NCI-H1092 (cell line): ENCODE measurements at places on chromosomes 7 and 10.

GRCh38 chr10:9230625-9231024 is 1176.1 kb downstream of the GATA3 start:
- no peak for DNase-seq

GRCh38 chr10:63431962-63432797 is 33.6 kb downstream of the JMJD1C start:
- no peak for DNase-seq

GRCh38 chr10:119469846-119470245 is 72.7 kb downstream of the RGS10 start:
- no peak for DNase-seq

GRCh38 chr7:152513861-152514770 is 78.3 kb upstream of the KMT2C start:
- DNase-seq, result no peak

GRCh38 chr10:36313142-36313541 is 671.0 kb upstream of the FZD8 start:
- DNase-seq, result no peak

DNA sequence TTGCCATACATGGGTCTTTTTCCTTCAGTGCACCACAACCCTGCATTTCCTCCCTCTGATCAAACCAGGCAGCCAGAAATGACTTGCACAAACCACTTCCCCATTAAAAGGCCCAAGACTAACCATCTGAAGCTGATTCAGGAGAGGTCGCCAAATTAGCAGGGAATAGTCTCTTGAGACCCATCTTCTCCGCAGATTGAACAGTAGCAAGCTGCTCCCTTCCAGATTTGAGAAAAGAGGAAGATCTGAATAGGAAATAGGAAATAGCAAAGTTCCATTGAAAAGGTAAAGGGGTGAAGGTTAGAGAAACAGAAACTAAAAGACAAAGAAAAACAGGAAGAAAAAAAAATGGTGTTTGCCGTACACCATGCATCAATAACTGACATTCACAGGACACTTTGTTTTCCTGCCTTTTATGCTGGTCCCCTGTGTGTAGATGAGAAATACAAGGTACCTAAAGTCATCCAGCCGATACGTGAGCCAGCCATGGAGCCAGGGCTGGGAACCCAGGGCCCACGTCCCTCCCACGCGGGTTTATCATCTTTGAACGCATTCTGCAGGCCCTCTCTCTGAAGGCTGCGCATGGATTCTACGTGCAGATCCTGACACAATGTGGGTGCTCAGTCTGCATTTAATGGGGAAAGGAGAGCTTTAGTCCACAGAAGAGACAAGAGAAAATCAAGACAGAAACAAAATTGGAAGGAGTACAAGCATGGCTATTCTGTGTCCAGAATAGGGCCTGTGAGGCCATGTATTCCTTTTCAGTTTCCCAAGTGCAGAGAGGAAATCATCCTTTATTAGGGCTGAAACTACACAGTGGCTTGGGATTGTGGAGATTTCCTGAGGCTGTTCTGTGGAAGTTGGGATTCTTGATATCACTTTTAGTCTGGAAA is 268.4 kb upstream of the NPVF start:
- DNase-seq, result peak; percentile 52

- DNase-seq, result no peak
Measured at GRCh38 chr7:155576900-155577508, 30.6 kb upstream of the CNPY1 start.

- no peak for DNase-seq
Measured at GRCh38 chr10:104122225-104123107, 495 bp downstream of the SFR1 start.

GRCh38 chr7:127653396-127653795 is 1.4 kb downstream of the SND1 start:
- no peak for DNase-seq

DNA sequence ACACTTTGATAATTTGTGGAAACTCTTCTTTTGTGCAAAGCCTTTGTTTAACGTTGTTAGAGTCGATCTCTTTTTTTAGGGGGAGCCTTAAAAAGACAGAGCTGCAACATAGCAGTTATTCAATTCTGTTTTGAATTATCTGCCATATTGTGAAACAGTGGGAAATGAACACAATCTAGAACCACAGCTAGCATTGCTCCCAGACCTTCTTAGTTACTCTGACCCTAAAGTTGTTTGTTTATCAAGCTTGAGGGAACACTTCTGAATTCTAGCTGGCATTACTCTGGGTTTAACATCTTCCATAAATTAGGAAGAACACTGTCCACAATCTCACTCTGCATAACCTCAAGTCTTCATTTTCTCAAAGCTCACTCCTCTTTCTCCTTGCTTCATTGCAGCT is 217.7 kb downstream of the PRKG1 start:
- DNase-seq, result no peak

DNA sequence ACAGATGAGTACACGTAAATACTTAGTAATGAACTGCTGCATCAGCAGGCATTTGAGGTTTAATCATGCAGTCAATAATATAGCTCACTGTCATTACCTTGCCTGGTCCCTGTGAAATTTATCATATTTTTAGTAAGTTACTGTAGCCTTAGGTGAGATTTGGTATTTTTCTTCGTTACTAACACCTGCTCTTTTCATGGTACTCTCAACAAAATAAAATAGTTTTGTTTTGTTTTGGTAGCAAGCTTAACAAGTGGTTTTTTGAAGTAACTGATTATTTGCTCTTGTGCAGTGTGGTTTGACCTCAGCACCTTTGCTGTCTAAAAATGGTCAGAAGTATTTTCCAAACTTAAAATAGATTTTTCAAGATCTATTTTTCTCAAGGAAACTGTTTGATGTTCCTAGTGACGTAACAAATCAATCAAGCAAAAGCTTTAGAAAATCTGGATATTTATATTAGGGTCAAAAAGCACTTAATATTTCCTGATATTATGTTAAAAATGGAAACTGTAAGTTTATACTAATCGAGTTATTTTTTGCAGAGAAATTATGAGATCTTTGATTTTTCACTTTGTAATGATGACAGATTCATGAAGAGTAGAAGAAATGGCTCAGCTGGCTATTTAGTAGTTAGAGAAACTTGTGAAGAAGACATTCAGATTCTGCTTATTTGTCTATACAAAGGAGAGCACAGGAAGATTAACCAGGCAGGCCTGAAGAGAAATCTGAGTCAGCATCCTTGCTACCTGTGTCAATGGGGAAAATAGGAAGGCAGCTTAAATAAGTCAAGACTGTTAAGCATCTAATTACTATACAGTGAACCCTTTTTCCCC is 21.0 kb upstream of the RPA3 start:
- DNase-seq, result no peak

DNA sequence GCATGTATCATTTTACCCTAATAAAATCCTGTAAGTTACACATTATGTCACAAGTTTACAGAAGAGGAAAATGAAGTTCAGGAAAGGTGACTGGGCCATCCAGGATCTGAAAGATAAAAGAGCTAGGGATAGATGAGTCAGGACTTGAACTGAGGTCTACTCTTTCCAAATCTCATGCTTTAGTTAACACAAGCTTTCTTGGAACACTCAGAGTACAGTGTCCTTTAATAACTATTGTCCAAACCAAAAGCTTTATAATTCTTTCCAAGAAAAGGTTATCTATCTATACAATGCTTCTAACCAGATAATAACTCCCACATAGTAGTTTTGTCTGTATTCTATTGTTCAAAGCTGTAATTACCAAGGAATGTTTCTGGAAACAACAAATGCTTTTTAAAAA is 164.6 kb downstream of the LRRN3 start:
- DNase-seq, result no peak

- no peak for DNase-seq
Measured at GRCh38 chr10:120607016-120607709, 150.1 kb downstream of the PLPP4 start.

GRCh38 chr10:27413831-27414348 is 90.2 kb upstream of the RAB18 start:
- no peak for DNase-seq

DNA sequence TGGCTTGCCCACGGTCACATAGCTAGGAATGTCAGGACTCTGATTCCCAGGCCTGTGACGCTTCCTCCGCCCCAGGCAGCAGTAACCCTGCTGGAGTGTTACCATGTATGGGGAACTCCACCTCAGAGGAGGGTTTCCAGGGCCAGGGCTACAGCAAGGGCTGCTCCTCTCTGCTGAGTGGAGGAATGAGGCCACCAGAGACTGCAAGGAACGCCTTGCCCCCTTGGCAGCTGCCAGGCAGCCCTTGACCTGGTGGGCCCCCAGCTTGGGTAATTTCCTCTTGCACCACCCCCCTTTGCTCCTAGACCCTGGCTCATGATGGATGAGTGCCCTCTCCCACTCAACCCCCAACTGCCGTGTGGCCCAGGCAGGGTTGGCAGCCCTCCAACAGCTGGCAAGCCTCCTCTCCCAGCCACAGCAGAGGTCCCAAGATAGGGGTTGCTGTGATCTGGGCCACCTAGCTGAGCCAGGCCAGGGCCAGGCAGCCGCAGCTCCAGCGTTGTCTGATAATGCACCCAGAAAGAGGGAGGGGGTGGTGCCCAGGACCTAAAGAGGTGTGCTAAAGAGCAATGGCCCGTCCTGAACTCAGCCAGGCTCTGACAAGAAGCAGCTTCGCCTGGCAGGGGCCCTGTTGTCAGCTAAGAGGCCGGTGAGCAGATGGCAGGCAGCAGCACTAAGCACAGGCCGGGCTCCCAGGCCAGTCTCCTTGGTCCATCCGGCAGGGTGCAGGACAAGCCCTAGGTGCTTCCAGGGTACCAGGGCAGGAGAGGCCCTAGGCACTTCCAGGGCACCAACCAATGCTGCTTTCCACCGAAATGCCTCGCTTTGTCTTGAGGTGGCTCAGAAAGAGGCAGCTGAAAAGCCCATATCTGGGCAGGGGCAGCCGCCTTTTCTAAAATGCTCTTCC is 35.4 kb downstream of the DRGX start:
- no peak for DNase-seq

DNA sequence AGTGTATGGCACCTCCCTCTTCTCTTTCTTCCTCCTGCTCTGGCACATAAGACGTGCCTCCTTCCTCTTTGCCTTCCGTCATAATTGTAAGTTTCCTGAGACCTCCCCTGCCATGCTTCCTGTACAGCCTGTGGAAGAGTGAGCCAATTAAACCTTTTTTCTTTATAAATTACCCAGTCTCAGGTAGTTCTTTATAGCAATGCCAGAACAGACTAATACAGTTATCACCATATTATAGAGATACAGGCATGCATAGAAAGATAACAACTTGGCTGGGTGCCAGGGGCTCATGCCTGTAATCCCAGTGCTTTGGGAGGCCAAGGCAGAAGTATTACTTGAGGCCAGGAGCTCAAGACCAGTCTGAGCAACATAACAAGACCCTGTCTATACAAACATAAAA is 53.2 kb downstream of the GCC1 start:
- DNase-seq, result no peak

DNA sequence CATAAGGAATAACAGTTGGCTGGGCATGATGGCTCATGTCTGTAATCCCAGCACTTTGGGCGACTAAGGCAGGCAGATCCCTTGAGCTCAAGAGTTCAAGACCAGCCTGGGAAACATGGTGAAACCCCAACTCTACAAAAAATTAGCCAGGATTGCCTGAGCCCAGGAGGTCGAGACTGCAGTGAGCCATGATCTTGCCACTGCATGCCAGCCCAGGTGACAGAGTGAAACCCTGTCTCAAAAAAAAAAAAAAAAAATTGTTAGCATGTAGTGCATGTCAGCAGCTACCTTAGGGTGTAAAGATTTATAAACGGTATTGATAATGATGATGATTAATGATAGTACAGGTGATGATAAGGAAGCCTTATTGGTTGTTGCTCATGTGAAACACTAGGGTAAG is 331.2 kb upstream of the FZD1 start:
- DNase-seq, result no peak

- DNase-seq, result no peak
Measured at GRCh38 chr10:60283397-60283796, 106.3 kb downstream of the ANK3 start.

DNA sequence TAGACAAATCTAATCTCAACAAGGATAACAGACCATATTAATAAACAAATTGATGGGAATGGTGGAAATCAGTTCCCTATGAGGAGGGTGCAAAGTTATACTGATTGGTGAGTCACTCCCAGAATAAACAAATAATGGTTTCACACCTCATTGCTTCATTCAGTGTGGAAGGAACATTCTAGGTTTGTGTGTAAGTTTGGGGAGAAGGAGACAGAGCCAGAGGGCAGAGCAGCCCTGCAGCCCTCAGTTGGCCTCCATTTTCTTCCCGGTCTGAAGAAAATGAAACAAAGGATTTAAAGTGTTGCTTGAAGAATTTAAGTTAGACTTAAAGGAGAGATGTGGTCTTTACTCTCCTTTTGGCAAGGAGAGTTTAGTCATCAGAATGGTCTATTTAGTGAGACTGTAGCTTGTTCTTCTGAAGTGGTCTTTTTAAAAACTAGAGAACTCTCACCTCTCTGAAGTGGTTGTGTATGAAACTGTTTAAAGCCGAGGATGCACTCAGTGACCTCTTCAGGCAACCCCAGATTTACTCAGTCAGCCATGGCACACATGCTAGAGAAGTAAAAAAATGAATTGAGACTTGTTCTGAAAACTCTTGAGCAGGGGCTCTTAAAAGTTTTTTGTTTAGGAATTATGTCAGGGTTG is 27.2 kb downstream of the IKZF1 start:
- no peak for DNase-seq

- no peak for DNase-seq
Measured at GRCh38 chr10:97263971-97264370, 28.5 kb downstream of the ARHGAP19 start.

GRCh38 chr10:11515596-11516430 is 95.6 kb downstream of the USP6NL start:
- peak; percentile 6 for DNase-seq

DNA sequence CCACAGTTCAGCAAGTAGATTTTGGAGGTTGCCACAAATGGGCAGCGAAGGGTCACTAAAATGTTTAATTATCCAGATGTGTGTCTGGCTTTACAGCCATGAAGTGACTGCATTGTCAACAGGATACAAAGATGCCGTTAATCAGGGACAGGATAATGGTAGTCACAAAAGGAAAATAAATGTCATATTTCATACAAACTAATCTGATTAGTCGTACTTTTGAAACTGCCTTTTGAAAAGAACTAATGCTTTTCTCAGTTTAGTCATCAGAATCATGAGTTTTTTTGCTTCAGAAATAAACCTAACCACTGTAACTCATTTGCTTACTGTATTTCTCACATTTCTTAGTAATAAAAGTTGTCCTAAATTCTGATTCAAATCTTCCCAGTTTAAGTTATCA is 22.2 kb upstream of the WNT16 start:
- no peak for DNase-seq

- DNase-seq, result no peak
Measured at GRCh38 chr7:29892231-29892630, 85.9 kb downstream of the WIPF3 start.

- DNase-seq, result no peak
Measured at GRCh38 chr7:36387435-36388231, 2.0 kb upstream of the ANLN start.

GRCh38 chr7:70294211-70294911 is 696.1 kb downstream of the AUTS2 start:
- DNase-seq, result no peak

GRCh38 chr10:123958241-123958640 is 66.6 kb upstream of the CPXM2 start:
- DNase-seq, result no peak

DNA sequence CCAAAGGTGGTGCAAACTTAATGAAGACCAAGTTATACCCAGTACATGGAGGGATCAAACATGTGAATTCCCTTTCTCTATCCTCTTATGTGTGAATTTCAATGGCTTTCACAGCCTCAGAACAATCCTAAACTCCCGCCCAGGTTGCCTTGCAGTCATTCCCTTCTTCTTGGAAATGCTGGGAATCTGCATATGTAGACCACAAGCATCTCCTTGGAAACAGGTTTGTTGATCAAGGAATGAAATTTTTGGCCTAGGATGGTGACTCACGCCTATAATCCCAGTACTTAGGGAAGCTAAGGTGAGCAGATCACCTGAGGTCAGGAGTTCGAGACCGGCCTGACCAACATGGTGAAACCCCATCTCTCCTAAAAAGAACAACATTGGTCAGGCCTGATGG is 77.8 kb upstream of the ABI1 start:
- no peak for DNase-seq
